Urinary bladder (tissue), 4 donors: ENCODE measurements at places on chromosomes 12 and 14. TPM values are rescaled to one million over a fixed set of nuclear protein-coding genes. Genes with fewer than 3 reads are reported as not detected.

RBP5 gene
- total RNA-seq, result 2.6 TPM

GRCh38 chr12:116610971-116611541 is 51.9 kb downstream of the MAP1LC3B2 start:
- no peak for DNase-seq

DNA sequence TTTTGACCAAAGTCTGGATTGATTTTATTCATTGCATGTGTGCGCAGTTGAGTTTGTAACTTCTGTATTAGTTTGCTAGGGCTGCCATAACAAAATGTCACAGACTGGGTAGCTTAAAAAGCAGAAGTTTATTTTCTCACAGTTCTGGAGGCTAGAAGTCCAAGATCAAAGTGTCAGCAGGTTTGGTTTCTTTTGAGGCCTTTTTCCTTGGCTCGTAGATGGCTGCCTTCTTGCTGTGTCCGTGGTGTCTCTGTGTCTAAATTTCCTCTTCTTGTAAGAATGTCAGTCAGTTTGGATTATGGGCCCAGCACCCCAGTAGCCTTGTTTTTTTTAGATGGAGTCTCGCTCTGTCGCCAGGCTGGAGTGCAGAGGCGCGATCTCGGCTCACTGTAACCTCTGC is 11.8 kb downstream of the DNM1L start:
- DNase-seq, result no peak

DNA sequence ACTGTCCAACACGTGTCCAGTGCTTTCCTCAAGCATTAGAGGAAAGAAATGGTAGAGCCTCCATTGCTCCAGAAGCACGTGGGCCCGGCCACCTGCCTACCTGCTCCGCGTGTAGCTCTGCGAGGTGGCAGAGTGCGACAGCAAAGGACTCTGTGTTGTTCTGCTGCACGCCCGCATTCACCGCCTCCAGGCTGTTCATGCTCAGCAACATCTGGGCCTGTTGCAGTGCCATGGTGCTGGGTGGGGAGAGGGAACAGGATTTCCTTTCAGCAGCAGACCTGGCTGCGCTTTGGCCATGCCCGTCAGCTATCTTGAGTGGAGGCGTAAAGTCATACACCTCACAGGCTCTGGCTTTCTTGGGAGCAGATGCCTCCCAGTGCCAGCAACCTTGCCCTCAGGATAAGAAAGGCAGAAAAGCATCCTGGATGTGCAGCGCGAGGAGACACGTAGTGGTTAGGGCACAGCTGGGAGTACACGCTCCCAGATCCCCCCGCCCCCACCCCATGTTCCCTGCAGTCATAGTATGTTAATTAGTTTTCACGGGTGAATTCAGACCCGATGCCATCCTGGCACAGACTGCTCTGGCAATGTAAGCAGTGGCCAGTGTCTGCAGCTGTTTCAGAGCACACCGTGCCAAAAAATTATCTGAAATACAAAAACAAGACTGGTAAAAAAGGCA is 25.1 kb downstream of the ANAPC5 start:
- DNase-seq, result no peak

GRCh38 chr14:81474148-81474492 is 59.5 kb downstream of the SEL1L start:
- DNase-seq, result no peak

DNA sequence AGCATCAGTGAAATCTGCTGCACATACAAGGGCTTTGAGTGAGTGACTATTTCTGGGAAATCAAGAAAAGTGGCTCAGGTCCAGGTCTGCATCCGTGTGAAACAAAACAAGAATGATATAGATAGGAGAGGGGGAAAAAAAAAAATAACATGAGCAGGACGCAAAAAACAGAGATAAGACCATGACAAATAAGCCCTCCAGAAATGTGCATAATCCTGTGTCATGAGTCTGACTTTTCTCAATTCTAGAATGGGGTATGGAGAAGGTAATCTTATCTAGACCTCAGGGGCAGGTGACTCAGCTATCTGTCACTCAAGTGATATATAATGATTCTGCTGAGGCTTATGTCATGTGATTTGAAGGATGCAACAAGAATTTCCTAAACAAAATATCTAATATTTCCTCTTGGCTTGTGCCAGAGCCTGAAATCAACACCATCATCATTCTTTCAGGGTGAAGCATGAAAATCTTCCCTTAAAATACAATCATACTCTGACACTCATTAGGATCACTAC is 250.0 kb downstream of the PHLDA1 start:
- no peak for DNase-seq
